Fibroblast of skin of scalp (primary cell): ENCODE measurements at places on chromosomes 7 and 10.

DNA sequence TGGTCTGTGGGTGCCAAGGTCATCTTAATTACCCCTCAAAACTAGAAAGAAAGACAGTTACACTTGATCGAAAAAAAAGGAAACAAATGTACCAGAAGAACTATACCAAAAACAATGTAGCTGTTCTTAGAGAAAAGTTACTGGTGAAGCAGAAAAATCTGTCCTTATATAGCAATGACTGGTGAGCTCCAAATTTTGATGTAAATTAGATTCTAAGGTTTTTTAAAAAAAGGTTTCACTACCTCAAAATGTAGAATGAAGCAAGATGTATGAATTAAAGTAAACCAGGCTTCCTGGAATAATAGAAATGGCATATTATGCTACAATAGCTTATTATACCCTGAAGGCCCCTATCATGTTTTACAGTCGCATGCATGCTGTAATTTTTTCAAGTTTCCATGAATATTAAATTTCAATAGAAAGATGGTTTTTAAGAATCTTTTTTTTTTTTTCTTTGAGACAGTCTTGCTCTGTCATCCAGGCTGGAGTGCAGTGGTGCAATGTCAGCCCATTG lies 28.4 kb upstream of the FKBP9 start:
- no peak for DNase-seq

DNA sequence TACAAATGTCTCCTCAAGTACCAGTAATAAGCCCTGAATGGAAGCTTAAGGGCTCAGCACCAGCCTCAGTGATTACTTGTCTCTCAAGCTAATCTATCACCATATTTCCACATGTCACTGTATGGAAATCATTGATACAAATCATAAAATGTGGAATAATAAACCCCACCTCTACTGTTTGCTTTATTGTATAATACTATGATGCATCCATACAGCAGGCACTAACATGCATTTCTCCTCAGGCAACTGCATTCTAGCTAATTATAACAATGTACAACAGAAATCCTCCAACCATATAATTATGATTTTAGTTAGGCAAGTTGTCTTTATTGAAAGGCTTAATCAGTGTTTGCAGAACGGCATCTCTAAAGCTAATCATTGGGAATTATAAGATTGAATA lies 26.2 kb downstream of the CRPPA start:
- no peak for DNase-seq

GRCh38 chr7:91457208-91457607 lies 193.0 kb downstream of the FZD1 start:
- no peak for DNase-seq

- DNase-seq: no peak
Observed at GRCh38 chr7:151472644-151473380, 32.9 kb upstream of the CRYGN start.
